ENCODE measurements at places on chromosomes 1 and 21.

- DNase-seq: no peak
These were observed 79.7 kb downstream of the RUNX3 start for GRCh38 chr1:24850328-24850920.

- DNase-seq: no peak
These were observed 352.1 kb downstream of the MATN1 start for GRCh38 chr1:30371179-30371788.

- DNase-seq: no peak
These were observed 75.3 kb upstream of the IGSF21 start for GRCh38 chr1:18032172-18032859.

- DNase-seq: no peak
These were observed 124.5 kb downstream of the TSEN15 start for GRCh38 chr1:184176058-184176457.

DNA sequence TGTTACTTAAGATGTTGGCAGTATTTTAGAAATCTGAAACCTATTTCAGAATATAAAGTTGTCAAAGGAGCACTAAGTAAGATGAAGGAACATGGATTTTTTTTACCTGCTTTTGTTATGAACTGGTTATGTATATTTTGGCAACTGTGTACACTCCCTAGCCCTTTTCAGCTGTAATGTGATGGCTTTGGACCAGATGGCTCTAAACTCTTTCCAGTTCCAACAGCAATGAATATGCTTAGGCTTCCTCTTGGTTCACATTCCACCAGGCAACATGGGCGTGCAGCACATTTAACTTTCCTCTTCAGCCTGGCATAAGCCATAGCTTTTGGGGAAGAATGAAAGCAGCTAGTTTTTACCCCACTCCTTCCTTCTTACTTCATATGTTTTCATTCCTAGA, 95.6 kb upstream of the ADAMTS5 start:
- no peak for DNase-seq

GRCh38 chr1:228913626-228914414, 178.5 kb downstream of the RHOU start:
- no peak for DNase-seq

GRCh38 chr21:22277341-22277740, 1279.1 kb downstream of the NCAM2 start:
- no peak for DNase-seq

DNA sequence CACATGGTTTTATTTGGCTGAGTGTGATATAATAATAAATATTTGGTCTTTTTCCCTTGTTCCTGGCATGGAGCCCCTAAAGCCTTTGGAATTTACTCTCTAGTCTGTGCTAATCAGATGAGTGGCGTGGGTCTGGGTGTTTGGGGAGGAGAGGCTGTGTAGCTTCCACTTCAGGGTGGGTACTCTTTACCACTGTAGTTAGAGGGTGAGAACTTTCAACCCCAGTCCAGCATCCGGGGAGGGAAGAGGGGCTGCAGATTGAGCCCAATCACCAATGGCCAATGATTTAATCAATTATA, 20.0 kb downstream of the USP25 start:
- DNase-seq: no peak

DNA sequence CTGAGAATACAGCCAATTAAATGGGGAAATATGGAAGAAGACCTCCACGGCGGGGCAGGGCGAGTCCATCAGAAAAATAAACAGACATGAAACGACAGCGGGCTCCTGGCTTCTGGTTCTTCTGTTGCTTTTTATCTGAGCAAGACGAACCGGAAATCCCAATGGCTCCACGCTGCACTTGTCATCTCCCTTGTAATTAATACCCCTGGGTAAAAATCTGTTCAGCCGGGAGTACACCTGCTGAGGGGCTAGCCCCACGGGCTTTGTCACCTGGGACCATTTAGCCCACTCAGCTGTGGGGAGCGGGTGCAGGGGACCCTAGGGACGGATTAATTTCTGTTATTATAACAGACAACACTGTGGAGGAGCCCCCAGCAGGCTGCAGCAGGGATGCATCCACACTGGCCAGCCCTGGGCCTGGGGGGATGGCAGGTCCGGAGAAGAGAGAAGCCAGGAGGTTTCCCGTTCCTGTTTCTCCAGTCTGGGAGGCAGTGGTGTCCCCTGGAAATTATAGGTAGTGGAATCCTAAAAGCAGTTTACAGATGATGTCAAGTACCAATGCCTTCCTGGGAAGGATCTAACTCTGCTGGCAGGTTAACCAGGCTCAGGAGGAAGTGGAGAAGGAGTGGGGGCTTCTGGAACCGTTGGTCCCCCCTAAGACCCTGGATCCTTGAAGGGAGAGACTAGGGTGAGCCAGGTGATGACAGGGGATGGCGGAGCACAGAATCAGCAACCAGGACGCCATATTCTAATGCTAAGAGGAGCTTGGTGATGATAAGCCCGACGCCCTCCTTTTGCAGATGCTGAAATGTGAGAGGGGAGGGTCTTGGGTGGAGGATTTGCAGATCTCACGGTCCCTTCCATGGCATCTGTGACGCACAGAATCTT, 566.1 kb downstream of the PTPRU start:
- DNase-seq: no peak

DNA sequence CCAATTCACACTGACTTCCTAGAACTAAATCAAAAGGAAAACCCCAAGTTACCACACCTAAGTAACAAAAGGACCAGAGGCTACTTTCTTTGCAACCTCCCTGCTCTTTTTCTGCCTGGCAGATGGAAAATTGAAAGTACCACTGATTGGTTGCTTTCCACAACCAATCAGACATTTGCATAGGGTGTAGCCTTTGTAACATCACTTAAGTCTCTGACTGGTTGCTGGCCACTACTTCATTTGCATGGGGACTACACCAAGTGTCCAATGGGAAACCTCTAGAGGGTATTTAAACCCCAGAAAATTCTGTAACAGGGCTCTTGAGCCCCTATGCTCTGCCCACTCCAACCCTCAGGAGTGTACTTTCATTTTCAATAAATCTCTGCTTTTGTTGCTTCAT, 365.0 kb downstream of the LTN1 start:
- no peak for DNase-seq

DNA sequence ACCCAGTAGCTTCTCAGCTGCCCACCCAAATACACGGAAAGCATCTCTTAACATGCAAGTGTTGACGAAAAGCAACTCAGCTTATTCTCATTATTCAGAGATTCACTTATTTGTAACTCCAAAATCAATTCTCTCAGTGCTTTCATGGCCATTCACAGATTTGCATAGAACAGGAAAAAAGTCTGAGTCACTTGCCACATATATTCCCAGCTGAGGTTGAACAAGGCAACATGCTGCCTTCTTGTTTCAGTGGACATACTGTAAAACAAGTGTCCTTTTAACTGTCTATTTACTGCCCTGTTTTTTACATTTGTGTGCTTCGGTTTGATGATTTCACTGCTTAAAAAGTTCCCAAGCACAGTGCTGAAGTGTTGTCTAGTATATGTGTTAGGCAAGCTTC, 273.0 kb downstream of the LTN1 start:
- no peak for DNase-seq

GRCh38 chr21:45039317-45040156, 34.8 kb upstream of the ADARB1 start:
- DNase-seq: no peak

DNA sequence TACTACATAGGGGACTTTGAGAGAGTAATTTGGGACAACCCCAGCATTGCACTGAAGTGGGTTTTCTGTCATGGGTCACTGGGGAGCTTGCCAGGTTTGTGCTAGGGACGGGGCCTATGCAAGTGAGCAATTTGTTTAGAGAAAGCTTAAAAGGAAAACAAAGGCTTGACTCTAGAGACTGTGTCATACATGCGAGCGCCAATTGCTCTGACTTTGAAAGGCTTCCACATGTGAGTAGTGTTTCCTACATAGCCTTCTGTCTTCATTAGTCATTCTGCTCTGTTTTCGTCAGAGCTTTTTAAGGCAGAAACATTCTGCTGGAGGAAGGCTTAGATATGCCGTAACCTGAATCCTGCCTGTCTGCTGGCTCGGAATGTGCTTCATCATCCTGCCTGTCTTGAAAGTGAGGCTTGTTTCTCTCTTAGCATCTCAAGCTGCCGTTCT, 28.4 kb downstream of the TRIM45 start:
- peak; percentile 91 for DNase-seq

DNA sequence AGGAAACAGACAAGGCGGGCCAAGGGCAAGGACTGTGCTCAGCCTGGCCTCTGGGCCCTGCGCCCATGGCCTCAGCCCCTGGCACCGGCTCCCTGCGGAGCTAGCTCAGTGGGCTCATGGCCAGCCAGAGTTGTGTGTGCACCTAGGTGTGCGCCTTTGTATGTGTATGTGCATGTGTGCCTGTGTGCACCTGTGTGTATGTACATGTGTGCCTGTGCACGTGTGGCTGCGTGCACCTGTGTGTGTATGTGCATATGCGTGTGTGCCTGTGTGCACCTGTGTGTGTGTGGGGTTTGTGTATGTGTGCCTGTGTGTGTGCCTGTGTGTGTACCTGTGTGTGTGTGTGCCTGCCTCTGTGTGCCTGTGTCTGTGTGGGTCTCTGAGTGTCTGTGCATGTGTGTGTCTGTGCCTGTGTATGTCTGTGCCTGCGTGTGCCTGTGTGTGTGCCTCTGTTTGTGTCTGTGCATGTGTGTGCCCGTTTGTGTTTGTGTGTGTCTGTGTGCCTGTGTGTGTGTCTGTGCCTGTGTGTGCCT, 7.4 kb downstream of the GPR137B start:
- no peak for DNase-seq

GRCh38 chr1:167501515-167502191, 16.7 kb downstream of the CD247 start:
- DNase-seq: no peak

- no peak for DNase-seq
These were observed 56.1 kb downstream of the ATP2B4 start for GRCh38 chr1:203682473-203683383.

GRCh38 chr1:206896261-206896660, 982 bp upstream of the IL24 start:
- DNase-seq: no peak

DNA sequence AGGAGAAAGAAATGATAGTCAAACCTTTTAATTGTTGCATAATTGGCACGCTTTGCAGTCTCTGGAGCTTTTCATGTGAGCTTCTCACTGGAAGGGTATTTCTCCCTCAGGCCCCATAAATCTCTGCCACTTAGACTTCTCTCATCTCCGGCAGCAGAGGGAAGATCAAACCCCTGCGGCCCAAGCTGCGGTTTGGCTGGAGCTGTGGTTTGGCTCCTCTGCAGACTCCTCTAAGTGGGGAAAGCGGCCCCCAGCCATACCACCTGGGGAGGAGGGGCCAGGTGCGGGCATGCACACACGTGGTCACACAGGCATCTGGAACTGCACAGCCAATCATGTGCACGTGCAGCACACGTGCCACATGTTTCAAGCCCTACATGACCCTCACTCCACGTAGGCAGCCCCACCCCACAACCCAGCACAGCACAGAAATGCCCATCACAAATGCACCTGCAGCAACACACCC, 58.3 kb downstream of the UBE2T start:
- DNase-seq: peak; percentile 63

- DNase-seq: no peak
These were observed 40.1 kb upstream of the TMPRSS15 start for GRCh38 chr21:18443701-18444100.

DNA sequence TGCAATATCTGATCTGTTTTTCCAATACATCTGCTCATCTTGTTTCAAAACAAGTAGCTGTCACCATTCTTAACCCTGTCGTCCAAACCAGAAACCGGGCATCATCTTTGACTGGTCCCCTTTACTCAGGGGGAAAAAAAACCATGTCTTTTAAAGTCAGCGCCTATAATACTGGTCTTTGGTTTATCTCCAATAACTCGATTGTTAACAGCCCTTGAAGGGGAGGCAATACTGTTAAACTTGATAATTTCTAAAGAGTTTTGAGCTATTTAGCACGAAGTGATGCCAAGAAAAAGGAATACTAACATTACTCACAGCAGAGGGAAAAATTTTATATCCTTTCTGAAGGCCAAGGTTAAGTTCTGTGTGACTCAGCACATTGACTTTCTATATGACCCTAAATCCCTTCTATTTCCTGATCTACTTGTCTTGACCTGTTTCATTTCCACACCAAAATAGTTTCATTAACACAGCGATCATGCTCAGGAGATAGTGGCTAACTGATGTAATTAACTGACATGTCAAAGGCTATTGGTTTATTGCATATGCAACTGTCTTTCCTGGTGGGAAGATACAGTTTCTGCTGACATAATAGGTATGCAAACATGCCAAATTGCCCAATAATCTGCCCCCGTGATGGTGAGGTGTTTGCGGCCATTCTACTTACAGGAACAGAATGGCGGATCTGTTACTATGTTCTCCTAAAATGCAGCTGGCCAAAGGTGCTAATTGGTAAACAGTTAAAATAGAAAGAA, 59.1 kb downstream of the NFIA start:
- peak; percentile 65 for DNase-seq

DNA sequence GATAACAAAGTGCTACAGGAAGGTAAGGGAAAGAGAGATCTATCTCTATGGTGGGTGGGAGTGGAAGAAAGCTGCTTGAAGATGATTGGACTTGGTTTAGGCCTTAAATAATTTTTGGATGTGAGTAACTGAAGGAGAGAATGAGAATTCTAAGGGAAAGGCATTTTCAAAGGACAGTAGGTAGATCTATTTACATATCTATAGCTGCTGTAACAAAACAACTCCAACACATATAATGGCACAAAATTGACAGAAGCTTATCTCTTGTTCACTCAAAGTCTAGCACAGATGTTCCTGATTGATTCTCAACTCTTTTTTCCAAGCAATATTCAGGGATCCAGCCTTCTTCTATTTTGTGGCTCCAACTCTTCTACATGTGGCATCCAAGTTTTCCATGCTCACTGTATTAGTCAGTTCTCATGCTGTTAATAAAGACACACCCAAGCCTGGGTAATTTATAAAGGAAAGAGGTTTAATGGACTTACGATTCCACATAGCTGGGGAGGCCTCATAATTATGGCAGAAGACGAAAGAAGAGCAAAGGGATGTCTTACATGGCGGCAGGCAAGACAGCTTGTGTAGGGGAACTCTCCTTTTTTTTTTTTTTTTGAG, 3.1 kb upstream of the DDAH1 start:
- DNase-seq: no peak

GRCh38 chr1:245863566-245864184, 643.4 kb downstream of the SMYD3 start:
- DNase-seq: no peak

DNA sequence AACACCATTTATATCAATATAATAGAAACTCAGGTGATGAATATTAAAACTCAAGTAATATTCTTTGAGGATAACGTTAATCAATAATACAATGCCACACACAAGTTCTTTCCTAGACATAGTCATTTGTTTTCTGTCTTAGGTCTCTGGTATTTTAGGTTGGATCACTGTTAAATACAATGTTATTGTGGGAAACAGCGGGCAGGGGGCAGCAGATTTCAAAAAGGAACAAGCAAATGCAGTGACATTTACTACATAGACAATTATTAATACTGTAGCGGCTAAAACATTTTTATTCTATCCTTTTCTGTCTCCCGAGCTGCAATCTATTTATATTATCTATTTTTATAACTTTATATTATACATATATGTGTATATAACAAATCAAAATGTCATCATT, 186.4 kb upstream of the ZNHIT6 start:
- DNase-seq: no peak

GRCh38 chr1:167427848-167428247, 90.5 kb downstream of the CD247 start:
- DNase-seq: no peak

Measured in HS-5 (cell line).